Activated CD4-positive, alpha-beta T cell treated with anti-CD3 and anti-CD28 coated beads, Interleukin-2, amount 50 U/mL, for 4 hours (primary cell): ENCODE measurements at places on chromosomes 16 and 17.

DNA sequence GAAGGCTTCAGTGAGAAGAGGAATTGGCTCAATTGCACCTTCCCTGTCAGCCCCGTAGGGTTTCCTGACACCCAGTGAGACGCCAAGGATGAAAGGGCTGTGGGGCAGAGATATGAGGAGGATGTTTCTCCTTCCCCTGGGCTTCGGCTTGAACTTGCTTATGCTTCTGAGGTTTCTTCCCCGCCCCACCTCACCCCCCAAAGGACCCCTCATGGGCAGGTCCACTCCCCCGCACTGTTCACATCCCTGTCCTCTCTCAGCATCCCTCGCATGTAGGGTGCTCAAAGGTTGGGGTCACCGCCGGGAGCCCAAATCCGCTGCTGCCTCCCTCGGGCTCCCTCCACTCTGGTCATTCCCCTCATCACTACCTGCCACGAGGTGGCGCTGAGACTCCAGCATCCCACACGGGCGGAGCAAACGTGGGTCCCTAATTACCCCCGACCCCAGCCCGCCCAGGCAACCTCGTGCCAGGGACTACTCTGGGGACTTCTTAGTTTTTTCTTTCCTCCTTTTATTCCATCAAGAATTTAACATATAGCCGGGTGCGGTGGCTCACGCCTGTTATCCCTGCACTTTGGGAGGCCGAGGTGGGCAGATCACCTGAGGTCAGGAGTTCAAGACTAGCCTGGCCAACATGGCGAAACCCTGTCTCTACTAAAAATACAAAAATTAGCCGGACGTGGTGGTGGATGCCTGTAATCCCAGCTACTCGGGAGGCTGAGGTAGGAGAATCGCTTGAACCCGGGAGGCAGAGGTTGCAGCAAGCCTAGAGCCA, 3.3 kb upstream of the TRARG1 start:
- DNase-seq = peak; percentile 67

DNA sequence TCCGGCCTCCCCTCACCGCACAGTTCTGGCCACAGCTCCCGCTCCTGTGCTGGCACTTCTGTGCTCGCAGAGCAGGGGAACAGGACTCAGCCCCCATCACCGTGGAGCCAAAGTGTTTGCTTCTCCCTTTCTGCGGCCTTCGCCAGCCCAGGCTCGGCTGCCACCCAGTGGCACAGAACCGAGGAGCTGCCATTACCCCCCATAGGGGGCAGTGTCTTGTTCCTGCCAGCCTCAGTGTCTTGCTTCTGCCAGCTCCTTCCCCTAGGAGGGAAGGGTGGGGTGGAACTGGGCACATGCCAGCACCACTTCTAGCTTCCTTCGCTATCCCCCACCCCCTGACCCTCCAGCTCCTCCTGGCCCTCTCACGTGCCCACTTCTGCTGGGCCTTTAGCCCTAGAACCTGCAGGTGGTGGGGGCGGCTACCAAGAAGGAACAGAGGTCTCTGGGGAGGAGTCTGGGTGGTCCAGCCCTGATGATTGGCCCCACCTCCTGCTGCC, 645 bp upstream of the ELMO3 start:
- DNase-seq = no peak

DNA sequence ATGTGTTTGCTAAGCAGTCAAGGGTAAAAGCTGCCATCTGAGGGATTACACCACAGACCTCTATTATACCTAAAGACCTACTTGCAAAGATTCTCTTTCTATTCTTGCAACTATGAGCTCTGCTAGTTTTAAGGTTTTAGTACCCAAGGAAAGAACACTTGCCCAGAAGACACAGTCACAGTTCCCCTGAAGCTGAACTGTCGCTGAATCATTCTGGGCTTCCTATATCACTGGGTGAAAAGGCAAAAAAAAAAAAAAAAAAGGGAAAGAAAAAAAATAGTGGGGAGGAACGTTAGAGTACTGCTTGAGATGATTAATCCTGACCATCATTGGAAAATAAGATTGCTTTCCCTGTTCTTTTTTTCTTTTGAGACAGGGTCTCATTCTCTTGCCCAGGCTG, 37.9 kb downstream of the LYRM1 start:
- DNase-seq = no peak

DNA sequence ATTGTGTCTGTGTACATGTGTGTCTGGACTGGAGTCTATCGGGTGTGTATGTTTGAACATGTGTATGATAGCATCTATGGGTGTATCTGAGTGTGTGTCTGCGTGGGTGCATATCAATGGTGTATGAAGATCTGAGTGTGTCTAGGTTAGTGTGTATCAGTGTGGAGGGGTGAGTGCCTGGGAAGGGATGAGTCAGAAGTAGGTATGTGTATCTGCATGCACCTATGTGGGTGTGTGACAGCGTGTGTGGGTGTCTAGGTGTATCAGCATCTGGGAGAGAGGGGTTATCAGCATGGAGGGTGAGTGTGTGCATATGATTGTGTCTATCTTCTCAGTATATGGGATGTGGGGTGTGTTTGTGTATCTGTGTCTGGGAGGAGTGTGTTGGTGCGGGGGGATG, 58.2 kb upstream of the LHX1 start:
- no peak for DNase-seq

- DNase-seq = no peak
Observed at GRCh38 chr16:87460936-87461335, 31.9 kb downstream of the ZCCHC14 start.

DNA sequence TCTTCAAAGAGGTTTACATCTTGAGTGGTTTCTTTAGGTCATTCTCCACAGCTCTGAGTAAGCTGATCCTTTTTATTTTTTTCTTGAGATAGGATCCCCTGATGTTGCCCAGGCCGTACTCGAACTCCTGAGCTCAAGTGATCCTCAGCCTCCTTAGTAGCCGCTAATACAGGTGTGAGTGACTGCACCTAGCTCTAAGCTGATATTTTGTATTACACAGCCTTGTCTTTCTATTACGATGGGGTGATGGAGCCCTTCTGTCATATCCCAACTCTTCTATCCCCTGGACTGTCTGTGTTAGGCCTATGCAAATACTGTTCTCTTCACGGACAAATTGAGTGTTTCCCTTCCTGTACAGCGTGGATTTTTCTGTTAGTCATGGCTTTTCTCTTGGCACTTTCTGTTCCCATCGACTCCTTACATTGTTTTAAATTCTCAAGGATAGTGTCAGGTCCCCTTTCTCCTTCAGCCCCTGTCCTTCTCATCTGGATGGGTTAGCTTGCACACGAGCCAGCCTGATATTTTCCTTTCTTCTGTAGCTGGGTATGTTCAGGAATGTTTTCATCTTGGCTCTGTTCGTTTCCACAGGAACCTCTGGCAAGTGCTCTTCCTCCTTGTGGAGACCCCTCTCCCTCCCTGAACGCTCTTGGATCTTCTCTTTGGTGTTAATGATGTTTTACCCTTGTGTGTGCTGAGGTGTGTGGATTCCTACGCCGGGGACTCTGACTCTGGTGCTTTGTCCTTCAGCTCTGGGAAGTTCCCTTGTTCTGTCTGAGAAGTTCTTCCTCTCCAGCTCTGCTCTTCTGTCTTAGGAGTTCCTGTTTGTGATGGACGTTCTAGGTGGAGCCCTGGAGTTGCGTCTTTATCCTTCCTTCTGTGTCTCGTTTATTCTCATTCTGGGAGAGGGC, 2.3 kb downstream of the BANP start:
- DNase-seq = no peak

- DNase-seq = peak; percentile 98
Observed at GRCh38 chr17:21287703-21288449, 3.4 kb downstream of the MAP2K3 start.

DNA sequence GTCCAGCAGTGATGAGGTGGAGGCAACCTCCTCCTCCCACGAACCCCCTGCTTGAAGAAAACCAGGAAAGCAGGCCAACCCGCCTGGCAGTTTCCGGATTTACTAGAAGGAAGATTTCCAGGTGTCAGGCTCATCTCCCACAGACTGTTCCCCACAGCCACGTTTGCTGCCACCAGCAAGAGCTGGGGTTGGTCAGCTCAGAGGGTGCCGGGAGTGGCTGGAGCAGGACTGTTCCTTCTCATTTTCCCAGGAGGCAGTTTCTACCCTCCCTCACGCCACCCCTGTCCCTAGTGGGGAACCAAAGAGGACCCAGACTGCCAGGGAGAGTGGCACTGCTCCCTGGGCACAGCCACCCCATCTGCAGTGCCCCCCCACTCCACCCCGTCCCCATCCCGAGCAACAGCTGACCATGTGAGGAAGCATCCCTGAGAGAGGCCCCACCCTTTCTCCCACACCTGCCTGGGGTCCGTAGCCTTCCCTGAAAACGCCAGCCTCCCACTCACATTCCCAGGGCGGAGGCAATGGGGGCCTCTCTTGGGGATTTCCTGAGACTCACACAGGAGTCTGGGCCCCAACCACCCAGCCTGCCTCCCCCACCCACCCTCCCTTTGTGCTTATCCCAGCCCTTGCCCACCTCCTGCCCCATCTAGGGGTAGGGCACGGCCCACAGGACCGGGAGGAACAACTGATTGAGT, 5.9 kb downstream of the KRT17 start:
- DNase-seq = no peak

GRCh38 chr17:55266051-55266957, 1.5 kb downstream of the HLF start:
- no peak for DNase-seq

- DNase-seq = no peak
Observed at GRCh38 chr16:88170528-88170991, 212.2 kb upstream of the ZNF469 start.

DNA sequence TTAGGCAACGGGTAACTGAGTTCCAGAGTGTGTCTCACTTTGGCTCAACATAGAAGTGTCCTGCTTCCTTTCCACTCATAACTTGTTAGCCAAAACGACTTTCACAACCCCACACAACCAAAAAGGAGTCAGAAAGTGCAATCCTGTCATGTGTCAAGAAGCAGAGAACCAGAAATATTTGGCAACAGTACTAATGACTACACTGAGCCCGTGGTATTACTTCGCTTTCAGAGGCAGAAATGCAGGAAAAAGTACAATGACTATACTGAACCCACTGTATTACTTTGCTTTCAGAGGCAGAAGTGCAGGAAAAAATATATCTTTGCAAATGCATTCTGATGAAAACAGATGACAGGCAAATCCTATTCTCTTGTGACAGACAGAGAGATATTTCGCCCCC, 484.6 kb downstream of the KIF2B start:
- no peak for DNase-seq

GRCh38 chr16:3059723-3060242, 5.7 kb upstream of the IL32 start:
- DNase-seq = no peak

GRCh38 chr16:82738699-82739098, 111.9 kb downstream of the CDH13 start:
- no peak for DNase-seq

- no peak for DNase-seq
Observed at GRCh38 chr16:67731753-67732095, 12.6 kb upstream of the GFOD2 start.

GRCh38 chr16:73565263-73565662, 517.3 kb upstream of the ZFHX3 start:
- DNase-seq = no peak

GRCh38 chr17:8300226-8300625, 5.0 kb upstream of the SLC25A35 start:
- no peak for DNase-seq

DNA sequence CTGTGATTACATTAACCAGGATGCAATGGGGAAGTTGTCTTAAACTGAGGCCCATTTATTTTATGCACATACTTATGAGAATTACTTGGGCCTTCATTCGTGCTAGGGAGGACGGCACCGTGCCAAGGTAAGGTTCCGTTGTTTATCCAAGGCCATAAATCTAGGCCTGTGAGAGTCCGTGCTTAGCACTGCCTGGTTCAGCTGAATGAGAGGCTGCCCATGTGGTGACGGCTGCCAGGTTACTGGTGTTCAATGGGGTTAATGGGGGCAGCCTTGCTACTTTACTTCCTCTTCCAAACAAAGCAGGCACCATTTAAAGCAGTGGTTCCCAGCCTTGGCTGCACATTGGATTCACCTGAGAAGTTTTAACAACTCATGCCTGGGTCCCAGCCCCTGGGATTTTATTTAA, 135.1 kb upstream of the NOL11 start:
- DNase-seq = no peak

- DNase-seq = no peak
Observed at GRCh38 chr16:76713191-76713590, 436.0 kb downstream of the CNTNAP4 start.

GRCh38 chr17:49197346-49197998, 12.9 kb downstream of the GNGT2 start:
- DNase-seq = no peak

DNA sequence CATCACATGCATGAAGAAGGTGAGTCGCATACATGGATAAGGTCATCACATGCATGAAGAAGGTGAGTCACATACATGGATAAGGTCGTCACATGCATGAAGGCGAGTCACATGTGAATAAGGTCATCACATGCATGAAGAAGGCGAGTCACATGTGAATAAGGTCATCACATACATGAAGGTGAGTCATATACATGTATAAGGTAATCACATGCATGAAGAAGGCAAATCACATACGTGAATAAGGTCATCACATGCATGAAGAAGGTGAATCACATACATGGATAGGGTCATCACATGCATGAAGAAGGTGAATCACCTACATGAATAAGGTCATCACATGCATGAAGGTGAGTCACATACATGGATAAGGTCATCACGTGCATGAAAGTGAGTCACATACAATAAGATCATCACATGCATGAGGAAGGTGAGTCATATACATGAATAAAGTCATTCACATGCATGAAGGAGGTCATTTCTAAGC, 105.1 kb upstream of the SDK2 start:
- no peak for DNase-seq

GRCh38 chr17:2549392-2550211, 37.9 kb upstream of the METTL16 start:
- DNase-seq = no peak

DNA sequence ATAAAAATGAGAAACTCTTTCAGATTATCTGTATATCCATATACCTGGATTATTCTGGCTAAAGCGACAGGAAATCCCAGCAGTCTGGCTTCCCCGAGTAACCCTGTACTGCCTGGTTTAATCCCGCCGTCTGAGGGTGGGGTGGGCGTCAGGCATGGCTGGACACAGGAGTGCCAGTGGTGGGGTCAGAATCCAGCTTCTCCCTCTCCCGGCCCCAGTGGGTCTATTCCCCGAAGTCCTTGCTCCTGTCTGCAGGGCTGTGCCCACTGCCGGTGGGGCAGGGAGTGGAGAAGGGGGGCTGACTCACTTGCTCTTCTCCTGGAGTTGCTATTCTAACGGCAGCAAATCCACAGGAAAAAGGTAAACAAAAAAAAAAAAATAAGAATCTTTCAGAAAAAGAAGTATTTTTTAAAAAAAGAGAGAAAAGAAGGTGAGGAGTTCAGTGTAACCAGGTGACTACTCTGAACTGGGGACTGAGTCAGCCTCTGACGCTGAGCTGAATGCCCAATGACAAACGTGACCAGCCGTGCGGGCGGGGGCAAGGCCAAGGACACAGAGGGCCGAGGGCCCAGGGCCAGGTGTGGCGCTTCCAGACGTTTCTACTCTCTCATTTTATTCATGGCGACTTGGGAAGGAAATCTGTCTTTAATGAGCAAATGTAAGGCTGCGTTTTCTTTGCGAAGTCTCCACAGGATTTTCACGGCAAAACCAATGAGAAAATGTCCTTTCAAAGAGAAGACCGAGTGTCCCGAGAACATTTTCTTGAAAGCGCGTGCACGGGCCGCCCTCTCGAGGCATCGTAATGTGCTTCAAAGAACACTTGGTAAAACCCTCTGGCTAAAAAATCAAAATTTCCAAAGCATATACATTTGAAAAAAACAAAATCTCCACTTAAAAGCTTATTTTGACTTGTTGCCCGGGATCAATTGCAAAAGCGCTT, 20.2 kb downstream of the FOXF1 start:
- no peak for DNase-seq
